Activated T-cell treated with anti-CD3 and anti-CD28 coated beads, Interleukin-2, amount 50 U/mL, for 48 hours (primary cell): ENCODE measurements at places on chromosomes 7 and 10.

- DNase-seq: peak; percentile 17
These were observed 96.2 kb downstream of the VOPP1 start for GRCh38 chr7:55475855-55476803.

GRCh38 chr10:124323111-124323725 is 95.5 kb downstream of the OAT start:
- DNase-seq: no peak

- no peak for DNase-seq
These were observed 46.8 kb downstream of the HIPK2 start for GRCh38 chr7:139730746-139731612.

DNA sequence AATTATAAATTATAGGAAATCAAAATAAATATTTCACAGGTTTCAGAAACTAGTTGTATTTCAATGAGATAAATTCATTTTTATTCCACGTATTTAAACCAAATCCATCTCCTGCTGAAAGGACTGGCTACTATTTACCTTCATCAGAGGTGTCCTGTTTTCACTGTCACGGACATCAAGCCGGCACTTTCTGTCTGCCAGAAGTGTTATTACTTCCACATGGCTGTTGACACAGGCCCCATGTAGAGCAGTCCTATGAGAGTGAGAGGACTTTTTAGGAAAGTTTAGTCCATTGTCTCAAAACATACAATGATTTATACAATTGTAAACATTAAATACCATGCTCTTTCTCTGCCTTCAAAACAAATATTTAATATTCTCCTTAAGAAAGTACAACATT is 100.4 kb upstream of the ACBD5 start:
- no peak for DNase-seq

DNA sequence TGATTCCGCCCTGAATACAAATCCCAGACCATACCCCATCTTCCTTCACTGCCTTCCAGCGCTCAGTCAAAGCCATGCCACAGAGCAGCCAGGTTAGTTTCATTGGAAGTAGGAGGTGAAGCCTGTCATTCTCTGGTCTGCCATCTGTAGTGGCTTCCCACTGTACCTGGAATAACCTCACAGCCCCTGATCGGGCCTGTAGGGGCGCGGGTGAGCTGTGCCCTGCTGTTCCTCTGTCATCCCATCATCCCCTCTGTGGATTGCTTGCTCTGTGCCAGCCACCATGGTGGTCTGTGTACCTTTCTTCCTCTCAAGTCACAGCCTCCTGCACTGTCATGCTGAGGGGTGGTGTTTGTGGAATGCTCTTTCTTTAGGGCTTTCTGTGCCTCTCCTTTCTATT is 155.1 kb downstream of the ZNF22 start:
- no peak for DNase-seq

GRCh38 chr7:105218939-105219770 is 169.6 kb downstream of the SRPK2 start:
- DNase-seq: no peak
